Upper lobe of right lung (tissue), 1 donor: ENCODE measurements at places on chromosomes 16 and 17. TPM values are rescaled to one million over a fixed set of nuclear protein-coding genes. Genes with fewer than 3 reads are reported as not detected.

- no peak for DNase-seq
- H3K27me3 ChIP-seq = no peaks in the 10 kb centered on the region
- H3K4me1 ChIP-seq = peaks cover 11% of the 10 kb centered on the region
- no peak overlapping the region for H3K4me3 ChIP-seq
Measured at GRCh38 chr16:1381612-1382406, 30.1 kb downstream of the GNPTG start.

GRCh38 chr17:82353484-82353883 lies 5.6 kb upstream of the TEX19 start:
- no peak overlapping the region for H3K4me3 ChIP-seq
- no peaks in the 10 kb centered on the region for H3K36me3 ChIP-seq
- H3K27me3 ChIP-seq = peaks cover 10% of the 10 kb centered on the region
- no peaks in the 10 kb centered on the region for H3K4me1 ChIP-seq
- no peak overlapping the region for H3K27ac ChIP-seq
- DNase-seq = no peak

- H3K36me3 ChIP-seq = peaks cover 76% of the 10 kb centered on the region
- H3K27ac ChIP-seq = peak overlapping the region; percentile 49
- no peak for DNase-seq
- H3K4me3 ChIP-seq = no peak overlapping the region
- no peaks in the 10 kb centered on the region for H3K27me3 ChIP-seq
Measured at GRCh38 chr16:75570396-75571065, 4.4 kb downstream of the GABARAPL2 start.

DNA sequence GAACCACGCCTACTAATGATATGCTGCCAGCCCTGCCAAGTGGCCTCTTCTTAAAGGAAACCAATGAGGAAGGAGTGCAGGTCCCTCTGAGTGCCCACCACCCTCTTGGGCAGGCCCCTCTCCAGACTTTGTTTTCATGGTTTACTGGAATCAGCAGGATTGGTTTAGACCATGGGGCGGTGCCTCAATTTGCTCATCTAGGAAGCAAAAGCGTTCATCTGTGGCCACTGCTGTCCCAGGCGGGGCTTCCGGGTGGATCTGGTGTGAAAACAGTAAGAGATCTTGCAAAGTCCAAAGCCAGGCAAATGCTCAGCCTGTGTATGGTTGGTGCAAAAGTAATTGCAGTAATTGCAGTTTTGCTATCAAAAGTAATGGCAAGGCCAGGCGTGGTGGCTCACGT lies 71.3 kb downstream of the AMFR start:
- DNase-seq = peak; percentile 22
- H3K27ac ChIP-seq = no peak overlapping the region
- H3K36me3 ChIP-seq = no peaks in the 10 kb centered on the region
- H3K27me3 ChIP-seq = no peaks in the 10 kb centered on the region
- H3K4me3 ChIP-seq = no peak overlapping the region

- H3K36me3 ChIP-seq = no peaks in the 10 kb centered on the region
- no peak overlapping the region for H3K4me3 ChIP-seq
- DNase-seq = no peak
- H3K27me3 ChIP-seq = no peaks in the 10 kb centered on the region
- peaks cover 8% of the 10 kb centered on the region for H3K4me1 ChIP-seq
Measured at GRCh38 chr16:81399909-81400308, 44.7 kb upstream of the CMIP start.

GRCh38 chr17:45732926-45733505 lies 51.1 kb upstream of the CRHR1 start:
- peaks cover 5% of the 10 kb centered on the region for H3K27me3 ChIP-seq
- no peak overlapping the region for H3K27ac ChIP-seq
- H3K36me3 ChIP-seq = no peaks in the 10 kb centered on the region
- H3K4me3 ChIP-seq = no peak overlapping the region

GRCh38 chr16:88337021-88337420 lies 45.7 kb upstream of the ZNF469 start:
- DNase-seq = no peak
- no peaks in the 10 kb centered on the region for H3K4me1 ChIP-seq
- no peak overlapping the region for H3K27ac ChIP-seq
- no peaks in the 10 kb centered on the region for H3K36me3 ChIP-seq
- H3K4me3 ChIP-seq = no peak overlapping the region

GRCh38 chr16:19153876-19154275 lies 14.2 kb upstream of the SYT17 start:
- no peaks in the 10 kb centered on the region for H3K36me3 ChIP-seq
- no peak for DNase-seq
- H3K27me3 ChIP-seq = no peaks in the 10 kb centered on the region
- H3K4me3 ChIP-seq = no peak overlapping the region

DNA sequence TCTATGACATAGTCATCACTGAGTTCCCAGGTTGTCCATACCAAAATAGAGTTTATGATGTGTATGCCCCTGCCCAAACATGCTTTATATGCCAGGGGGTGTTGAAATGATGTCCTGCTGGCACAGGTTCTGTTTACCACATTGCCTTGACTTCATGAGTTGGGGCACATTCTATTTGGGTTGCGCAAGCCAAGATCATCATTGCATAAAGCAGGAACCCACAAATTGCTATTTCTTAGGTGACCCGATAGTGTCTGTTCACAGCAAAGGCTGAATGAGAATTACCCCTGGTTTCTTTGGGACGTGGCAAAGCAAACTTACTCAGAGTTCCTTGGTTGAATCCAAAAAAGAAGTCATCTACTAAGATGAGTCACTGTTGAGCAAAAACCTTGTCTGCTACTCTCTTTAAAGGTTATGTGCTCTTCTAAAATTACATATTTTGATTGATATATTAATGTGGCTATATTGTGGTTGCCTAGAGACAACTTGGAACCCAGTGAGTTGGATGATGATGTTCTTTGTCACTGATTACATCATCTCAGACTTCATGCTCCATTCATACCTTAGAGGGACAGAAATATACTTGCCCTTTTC lies 912.6 kb upstream of the SOX9 start:
- no peak for DNase-seq
- H3K36me3 ChIP-seq = no peaks in the 10 kb centered on the region
- no peak overlapping the region for H3K27ac ChIP-seq
- no peak overlapping the region for H3K4me3 ChIP-seq
- H3K27me3 ChIP-seq = no peaks in the 10 kb centered on the region

- no peak for DNase-seq
- no peak overlapping the region for H3K27ac ChIP-seq
- H3K4me1 ChIP-seq = no peaks in the 10 kb centered on the region
Measured at GRCh38 chr16:4159726-4160125, 43.5 kb upstream of the ADCY9 start.

GRCh38 chr17:41697122-41697962 lies 8.7 kb downstream of the EIF1 start:
- H3K36me3 ChIP-seq = peaks cover 31% of the 10 kb centered on the region
- DNase-seq = no peak
- H3K27me3 ChIP-seq = no peaks in the 10 kb centered on the region
- no peak overlapping the region for H3K4me3 ChIP-seq

- peak overlapping the region; percentile 72 for H3K27ac ChIP-seq
- peak overlapping the region; percentile 65 for H3K4me3 ChIP-seq
- H3K27me3 ChIP-seq = no peaks in the 10 kb centered on the region
- no peaks in the 10 kb centered on the region for H3K36me3 ChIP-seq
- H3K4me1 ChIP-seq = peaks cover 27% of the 10 kb centered on the region
Measured at GRCh38 chr16:50246299-50247122, 19.8 kb upstream of the ADCY7 start.

DNA sequence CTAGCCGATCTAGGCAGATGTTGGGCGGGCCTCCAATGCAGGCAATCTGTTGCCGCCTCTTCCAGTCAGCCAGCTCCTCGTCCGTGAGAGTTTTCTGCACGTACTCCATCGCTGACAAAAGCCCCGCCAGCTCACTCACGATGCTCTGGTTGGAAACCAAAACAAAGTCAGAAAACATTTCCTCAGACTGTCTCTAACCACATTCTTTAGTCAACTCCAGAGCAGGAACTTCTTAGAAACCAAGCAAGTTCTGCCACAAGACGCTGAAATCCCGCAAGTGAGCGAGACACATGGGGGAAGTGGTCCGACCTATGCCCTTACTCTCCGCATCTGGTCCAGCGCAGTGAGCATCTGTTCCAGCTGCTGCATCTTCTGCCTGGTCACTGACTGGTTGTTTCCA lies 49.1 kb downstream of the STAT5A start:
- no peaks in the 10 kb centered on the region for H3K27me3 ChIP-seq
- H3K27ac ChIP-seq = no peak overlapping the region
- no peak overlapping the region for H3K4me3 ChIP-seq
- no peaks in the 10 kb centered on the region for H3K4me1 ChIP-seq
- DNase-seq = no peak

DNA sequence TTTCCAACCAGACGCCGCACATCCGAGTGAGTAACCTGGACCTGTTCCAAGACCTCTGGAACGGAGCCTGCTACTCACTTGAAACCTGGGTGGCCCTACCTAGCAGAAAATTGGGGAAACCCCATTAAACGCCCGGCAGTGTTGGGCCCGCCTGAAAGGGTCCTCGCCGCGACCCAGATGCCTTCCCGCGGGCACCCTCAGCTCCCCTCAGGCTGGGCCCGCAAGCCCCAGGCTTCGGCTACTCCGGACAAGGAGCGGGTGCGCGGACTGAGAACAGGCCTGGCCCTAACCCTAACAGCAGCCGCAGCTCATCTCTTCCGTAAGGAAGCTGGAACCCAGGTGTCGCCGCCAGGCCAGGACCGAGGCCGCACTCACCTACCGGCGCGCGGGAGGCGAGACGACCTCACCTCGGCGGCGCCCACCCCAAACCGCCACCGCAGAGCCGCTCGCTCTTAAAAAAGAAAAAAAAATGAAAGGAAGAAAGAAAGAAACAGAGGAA lies 344 bp downstream of the PSME3IP1 start:
- H3K4me3 ChIP-seq = peak overlapping the region; percentile 96
- no peak for DNase-seq
- peak overlapping the region; percentile 89 for H3K27ac ChIP-seq
- no peaks in the 10 kb centered on the region for H3K27me3 ChIP-seq

GRCh38 chr16:3012246-3012645 lies 477 bp upstream of the CLDN9 start:
- no peaks in the 10 kb centered on the region for H3K36me3 ChIP-seq
- H3K27ac ChIP-seq = no peak overlapping the region
- H3K4me3 ChIP-seq = no peak overlapping the region
- DNase-seq = no peak
- H3K4me1 ChIP-seq = peaks cover 19% of the 10 kb centered on the region

DNA sequence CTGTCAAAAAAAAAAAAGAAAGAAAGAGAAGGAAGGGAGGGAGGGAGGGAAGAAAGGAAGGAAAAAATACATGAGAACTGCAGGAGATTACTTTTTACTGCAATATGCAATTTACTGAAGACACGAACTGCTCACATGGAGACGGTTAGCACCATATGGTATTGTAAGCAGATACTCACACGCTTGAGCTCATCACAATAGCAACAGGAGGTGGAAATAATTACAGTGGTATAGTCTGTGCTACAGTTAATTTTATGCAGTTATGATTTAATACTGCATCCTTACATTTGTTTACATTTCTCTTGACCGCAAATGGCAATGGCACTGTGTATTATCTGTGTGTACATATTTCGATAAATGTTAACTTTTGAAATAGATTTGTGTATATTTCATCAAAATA lies 21.4 kb upstream of the SLC46A1 start:
- H3K4me3 ChIP-seq = no peak overlapping the region
- H3K36me3 ChIP-seq = no peaks in the 10 kb centered on the region
- no peak overlapping the region for H3K27ac ChIP-seq
- H3K27me3 ChIP-seq = peaks cover 6% of the 10 kb centered on the region
- no peak for DNase-seq
- H3K4me1 ChIP-seq = no peaks in the 10 kb centered on the region

GRCh38 chr17:44919411-44919810 lies 4.1 kb upstream of the GFAP start:
- no peaks in the 10 kb centered on the region for H3K36me3 ChIP-seq
- H3K4me3 ChIP-seq = no peak overlapping the region
- peak; percentile 23 for DNase-seq
- peaks cover 5% of the 10 kb centered on the region for H3K27me3 ChIP-seq
- no peaks in the 10 kb centered on the region for H3K4me1 ChIP-seq

DNA sequence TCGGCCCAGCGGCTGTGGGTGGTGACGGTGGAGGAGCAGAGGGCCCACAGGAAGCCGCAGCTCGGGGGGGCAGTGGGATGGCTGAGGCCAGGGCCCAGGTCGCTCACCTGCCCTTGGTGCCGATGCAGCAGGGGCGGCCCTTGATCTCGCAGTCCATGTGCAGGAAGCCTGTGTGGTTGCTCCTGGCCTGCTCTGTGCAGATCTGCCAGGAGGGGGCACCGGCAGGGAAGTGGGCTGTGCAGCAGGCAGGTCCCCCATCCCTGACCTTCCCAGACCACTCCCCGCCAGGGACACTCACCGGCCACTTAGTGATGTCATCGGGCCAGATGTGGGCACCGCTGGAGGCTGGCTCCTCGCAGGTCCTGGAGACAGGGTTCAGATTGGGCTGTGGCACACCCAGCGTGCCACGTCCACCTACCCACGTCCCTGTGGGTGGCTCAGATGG lies 6.2 kb downstream of the AANAT start:
- no peaks in the 10 kb centered on the region for H3K27me3 ChIP-seq
- H3K27ac ChIP-seq = no peak overlapping the region
- peaks cover 45% of the 10 kb centered on the region for H3K36me3 ChIP-seq
- no peak overlapping the region for H3K4me3 ChIP-seq

DNA sequence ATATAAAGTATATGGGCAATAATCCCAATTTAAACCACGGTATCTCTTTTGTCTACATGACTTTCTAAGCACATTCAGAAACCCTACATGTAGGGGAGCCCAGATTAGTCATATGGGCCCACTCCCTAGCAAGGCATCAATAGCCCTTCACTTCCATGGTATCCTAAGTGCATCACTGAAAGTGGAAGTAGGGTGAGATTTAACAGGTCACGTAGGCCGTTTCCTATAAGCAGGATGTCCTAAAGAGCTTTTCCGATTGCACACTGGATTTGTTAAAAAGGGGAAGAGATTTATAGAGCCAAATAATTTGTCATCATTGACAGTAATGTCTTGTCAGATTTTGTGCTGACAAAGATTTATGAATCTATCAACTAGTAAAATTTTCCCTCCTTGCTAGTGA lies 39.0 kb downstream of the CA4 start:
- DNase-seq = no peak
- no peaks in the 10 kb centered on the region for H3K4me1 ChIP-seq
- H3K27ac ChIP-seq = no peak overlapping the region
- peaks cover 86% of the 10 kb centered on the region for H3K36me3 ChIP-seq

Gene CD79B
- total RNA-seq = 4.7 TPM

Gene PYY
- total RNA-seq = not detected

Gene PLA2G10
- 6.6 TPM for total RNA-seq

Gene SOST
- total RNA-seq = not detected

Gene SULT1A1
- 55.4 TPM for total RNA-seq

Gene CFAP97D1
- total RNA-seq = not detected
